ENCODE measurements at places on chromosomes 13 and 19. TPM values are rescaled to one million over a fixed set of nuclear protein-coding genes. Genes with fewer than 3 reads are reported as not detected.

The HMGB1 gene
- total RNA-seq = 209 TPM

The PSG7 gene
- total RNA-seq = not detected

The ZNF324B gene
- 5.2 TPM for total RNA-seq

DNA sequence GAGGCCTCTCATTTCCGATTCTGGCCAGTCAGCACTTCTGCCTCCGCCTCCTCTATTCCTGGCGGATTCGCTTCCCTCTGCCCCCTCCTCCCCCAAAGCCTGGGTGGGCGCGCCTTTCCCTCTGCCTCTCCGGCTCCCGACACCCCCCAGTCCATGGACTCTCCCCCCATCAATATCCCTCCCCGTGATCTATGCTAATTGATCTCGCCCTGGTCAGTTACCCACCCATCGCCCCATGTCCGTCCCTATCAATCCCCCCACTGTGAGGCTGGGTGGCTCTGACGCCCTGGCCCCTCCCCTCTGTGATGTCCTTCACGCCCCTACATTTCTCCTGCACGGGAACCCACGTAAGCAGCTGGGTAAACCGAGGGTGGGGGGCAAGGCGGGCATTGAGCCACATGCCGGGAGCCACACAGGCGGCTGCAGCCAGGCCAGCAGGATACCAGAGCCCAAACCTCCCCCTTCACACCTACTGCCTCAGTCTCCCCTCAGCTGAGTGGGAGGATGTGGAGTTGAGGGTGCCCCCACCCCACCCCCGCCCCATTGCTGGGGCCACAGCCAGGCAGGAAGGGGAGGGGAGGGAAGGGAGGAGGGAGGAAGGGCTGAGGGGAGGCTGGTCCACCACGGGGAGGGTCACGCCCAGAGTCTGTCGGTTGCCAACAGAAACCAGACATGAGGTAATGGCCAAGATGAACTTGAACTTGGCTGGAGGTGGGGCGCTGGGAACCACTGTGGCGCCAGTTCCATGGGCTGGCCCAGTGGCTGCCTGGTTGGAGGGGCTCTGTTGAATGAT, 21.0 kb downstream of the SMIM24 start:
- DNase-seq = no peak

DNA sequence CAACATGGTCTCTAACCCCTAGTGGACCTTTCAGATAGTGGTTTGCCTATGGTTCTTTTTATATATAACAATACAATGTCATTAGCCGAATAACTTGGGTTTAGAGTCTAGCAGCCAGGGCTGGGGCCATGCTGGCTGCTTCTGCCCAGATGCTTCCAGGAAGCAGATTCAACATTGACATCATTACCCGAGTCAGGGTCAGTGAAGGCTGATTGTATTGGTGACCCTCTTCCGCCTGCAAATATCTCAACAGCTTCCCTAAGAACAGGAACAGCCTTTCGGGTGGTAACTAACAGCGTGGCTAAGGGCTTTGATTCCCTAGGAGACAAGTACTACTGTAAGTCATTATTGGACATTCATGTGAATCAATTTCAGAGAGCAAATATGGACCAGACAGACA, 476.4 kb downstream of the UQCRFS1 start:
- DNase-seq = no peak

DNA sequence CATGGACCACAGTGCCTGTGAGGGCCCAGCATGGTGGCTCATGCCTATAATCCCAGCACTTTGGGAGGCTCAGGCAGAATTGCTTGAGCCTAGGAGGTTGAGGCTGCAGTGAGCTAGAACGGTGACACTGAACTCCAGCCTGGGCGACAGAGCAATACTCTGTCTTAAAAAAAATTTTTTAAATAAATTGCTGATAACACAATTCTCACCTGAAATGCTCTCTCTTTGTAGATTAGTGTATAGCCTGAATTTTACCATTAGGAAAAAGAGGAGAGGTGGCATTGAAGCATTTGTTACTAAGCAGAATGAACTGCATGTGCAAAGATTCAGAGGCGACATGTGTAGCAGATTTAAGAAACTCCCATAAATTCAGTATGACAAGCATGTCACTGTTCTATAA, 29.1 kb upstream of the MAP3K10 start:
- DNase-seq = no peak

- no peak for DNase-seq
Measured at GRCh38 chr19:12984683-12985048, 10.6 kb upstream of the NFIX start.

DNA sequence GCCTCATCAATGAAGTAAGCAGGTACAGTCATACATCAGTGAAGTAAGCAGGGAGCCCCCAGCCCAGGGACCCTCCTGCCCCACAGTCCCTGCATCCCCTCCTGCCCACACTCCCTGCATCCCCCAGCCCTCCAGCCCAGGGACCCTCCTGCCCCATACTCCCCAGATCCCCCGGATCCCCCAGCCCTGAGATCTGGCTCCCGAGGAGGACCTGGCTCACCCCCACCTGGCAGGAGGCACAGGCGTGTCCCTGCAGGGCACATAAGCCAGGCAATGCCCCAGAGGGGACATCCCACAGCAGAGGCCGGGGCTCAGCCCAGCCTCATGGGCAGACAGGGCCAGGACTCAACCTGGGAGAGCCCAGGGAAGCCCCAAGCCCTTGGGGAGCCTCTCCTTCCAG, 53.6 kb upstream of the TPM4 start:
- DNase-seq = peak; percentile 81

DNA sequence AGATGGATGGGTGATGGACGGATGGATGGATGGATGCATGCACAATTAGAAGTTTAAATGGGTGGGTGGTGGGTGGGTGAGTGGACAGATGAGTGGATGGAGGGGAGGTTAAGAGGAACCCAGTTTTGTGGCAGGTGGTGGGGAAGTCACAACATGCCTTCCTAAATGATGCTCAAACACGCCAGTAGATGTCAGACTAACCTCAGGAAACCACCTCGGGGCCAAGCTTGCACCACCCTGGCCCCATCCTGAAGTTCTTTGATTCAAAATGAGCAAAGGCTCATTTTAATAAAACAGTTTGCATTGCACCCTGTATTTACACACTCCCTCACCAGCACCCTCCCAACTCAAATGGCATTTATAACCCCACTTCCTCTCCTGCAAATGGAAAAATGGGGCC, 91.4 kb upstream of the CACNA1A start:
- DNase-seq = no peak

DNA sequence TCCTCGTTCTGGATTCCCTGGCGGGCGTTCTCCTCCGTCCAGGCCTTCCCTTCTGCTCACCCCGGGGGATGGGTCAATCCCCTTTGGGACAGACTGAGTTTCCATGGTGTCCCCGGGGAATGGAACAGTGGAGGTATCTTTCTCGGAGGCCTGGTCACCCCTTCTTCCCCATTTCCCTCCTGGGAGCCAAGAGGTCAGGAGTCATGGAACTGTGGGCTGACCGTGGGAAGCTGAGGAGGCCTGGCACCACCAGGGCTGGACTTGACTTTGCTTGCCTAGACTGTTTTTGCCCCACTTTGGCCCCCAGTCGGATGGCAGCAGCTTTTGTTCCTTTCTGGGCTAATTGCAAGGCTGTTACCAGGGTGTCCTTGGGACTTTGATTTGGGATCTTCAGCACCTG, 2.0 kb downstream of the NACC1 start:
- no peak for DNase-seq

Measured in mesenteric fat pad (tissue), 1 donor.